ENCODE measurements at places on chromosomes 1 and 21.

GRCh38 chr1:89339039-89339438 lies 24.8 kb upstream of the GBP6 start:
- DNase-seq, result no peak

DNA sequence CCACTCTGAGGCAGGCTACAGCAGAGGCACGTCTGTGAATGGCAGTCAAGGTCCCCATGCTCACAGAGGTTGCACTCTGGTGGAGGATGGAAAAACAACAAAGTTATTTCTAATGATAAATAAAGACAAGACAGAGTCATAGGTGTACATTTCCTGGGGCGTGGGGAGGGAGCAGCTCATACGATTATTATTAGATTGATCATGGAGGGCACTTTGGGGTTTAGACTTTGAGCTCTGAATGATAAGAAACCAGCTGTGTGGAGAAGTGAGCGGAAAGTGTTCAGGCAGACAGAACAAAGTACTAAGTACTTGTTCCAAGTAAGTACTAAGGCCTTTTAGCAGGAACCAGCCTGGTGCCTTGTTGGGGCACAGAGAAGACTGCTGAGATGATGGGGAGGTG lies 86.8 kb downstream of the BRINP2 start:
- no peak for DNase-seq

DNA sequence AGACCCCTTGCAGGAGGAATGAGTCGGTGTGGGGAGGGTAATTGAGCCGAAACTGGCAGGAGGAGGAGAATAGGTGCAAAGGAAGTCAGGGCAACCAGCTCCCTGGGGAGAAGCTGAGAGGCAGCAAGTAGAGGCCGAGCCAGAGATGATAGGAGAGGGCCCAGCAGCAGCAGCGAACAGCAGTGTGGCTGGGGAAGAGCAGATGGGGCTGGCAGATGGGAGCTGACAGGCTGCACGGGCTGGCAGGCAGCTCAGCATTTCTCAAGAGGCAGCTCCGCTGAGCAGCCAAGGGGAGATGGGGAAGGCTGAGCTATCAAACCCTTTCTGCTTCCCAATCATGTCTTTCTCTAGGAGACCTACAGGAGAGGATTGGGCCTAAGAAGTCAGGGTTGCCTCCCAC lies 158.2 kb downstream of the TRIM33 start:
- peak; percentile 12 for DNase-seq

DNA sequence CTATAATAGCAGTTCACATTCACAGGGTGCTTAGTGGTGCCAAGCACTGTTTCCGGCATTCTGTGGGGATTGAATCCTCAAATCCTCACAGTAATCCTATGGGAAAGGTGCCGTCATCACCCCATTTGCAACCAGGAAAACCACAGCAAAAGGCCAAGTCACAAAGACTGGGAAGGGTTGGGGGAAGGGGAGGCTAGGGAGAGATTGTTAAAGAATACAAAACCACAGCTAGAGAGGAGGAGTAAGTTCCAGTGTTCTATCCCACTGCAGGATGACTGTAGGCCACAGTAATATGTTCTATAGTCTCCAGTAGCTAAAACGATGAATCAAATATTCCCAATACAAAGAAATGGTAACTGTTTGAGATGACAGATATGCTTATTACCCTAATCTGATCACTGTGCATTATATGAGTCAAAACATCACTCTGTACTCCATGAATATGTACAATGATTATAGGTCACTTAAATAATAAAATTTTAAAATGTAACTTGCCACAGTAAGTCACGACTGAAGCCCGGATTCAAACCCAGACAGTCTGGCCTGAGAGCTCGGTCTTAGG lies 256.8 kb downstream of the TOMM20 start:
- no peak for DNase-seq

DNA sequence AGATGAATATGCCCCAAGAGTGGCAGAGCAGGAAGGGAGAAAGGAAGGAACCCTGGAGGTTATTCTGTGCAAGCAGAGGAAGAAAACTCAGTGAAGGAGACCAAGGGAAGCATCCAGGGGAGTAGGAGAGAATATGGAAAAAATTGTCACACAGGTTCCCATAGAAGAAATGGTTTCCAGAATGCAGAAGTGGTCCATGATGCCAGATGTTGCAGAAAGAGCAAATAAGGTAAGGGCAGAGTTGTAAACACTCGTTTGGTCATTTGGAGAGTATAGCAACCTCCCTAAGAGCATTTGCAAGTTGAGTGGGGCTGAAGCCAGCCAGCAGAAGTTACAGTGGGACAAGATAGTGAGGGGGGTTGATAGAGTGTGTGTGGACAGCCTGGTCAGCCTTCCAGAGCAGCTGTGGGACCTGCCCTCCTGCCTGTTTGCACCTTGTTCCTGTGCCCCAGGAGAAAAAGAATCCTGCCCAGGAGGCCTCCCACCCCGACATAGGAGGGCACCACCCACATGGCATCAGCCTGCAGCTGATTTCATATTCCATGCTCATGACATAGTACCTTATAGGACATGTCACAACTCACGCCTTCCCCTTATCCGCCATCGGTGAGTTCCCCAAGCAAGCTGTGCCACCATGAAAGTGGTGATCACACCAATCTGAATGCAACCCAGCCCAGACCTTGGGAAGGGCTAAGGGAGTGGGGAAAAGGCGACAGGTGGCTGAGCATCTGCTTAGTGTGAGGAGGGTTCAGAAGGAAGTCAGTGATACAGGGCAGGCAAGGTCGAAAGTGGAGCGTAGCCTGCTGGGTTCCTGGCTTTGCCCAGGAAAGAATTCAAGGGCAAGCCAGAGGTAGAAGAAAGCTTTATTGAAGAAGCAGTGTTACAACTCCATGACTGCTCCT lies 8.2 kb upstream of the NEK2 start:
- DNase-seq, result no peak

DNA sequence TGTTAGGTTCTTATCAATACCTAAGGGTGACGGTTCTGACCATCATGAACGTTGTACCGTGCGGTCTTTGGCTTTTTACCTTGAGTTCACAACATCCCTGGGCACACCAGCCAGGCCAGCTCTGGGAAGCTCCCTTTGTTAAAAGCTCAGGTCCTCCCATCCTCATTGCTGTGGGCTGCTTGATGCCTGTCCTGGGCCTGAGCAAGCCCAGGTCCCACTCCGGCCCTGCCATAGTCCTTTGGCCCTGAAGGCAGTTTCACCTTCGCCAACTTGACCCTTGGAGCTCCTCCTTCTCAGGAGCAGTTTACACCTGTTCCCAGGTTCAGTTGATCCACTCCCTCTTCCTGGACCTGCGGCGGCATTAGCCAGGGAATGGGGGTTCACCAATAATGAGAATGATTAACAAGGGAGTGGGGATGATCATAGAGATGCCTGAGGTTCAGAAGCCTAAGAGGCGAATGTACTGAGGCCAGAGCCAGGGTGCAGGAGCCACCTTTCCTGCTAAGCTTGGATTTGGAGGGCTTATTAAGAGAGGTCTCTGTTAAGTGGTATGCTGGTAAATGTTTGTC lies 40.2 kb downstream of the DHCR24 start:
- no peak for DNase-seq

DNA sequence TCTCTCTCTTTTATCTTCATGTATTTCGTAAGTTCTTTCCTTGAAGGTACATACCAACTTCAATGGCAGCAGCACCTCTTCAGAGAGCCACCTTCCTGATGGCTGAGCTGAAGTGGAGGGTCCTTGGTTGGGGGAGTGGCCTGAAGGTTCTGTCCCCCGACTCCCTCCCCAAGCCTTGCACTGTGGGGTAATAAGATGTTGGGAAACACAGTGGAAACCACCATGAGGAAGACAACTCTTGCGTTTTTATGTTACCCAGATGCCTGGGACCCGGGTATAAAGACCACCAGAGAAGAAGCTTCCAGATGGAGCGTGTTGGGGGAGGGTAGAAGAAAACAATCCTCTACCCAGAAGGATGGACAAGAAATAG lies 794 bp downstream of the KRTAP12-3 start:
- DNase-seq, result no peak

DNA sequence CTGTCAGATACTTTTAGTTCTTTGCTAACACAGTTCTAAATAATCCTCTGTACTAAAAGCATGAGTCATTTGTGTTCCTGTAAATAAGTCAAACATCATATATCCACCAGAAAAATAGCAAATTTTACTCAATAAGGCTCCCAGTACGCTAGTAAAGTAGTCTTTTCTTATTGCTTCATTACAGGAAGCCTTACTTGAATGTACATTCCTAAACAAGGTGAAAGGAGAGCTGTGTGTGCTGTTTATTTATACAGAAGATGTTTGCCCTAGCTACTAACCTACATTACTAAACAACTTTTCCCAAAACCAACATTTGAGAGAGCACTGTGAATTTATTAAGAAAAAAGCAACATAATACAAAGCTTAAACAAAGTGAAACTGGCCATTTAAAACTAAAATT lies 52.0 kb downstream of the ZNHIT6 start:
- DNase-seq, result no peak
